ENCODE measurements at places on chromosomes 3 and 15.

DNA sequence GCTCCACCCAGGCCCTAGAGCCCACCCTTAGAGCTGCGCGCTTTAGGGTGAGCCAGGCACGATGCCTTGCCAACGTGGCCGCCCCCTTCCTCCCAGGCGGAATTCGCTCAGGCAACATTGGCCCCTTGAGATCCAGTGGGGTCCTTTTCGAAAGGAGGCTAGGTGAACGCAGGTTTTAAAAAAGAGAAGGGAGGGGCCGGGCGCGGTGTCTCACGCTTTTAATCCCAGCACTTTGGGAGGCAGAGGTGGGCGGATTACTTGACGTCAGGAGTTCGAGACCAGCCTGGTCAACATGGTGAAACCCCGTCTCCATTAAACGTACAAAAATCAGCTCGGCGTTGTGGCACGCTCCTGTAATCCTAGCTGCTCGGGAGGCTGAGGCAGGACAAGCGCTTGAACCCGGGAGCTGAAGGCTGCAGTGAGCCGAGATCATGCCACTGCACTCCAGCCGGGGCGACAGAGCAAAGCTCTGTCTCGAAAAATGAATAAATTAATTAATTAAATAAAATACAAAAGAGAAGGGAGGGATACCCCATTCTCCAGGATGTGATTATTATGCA lies 984 bp upstream of the RPP25 start:
- DNase-seq = no peak

DNA sequence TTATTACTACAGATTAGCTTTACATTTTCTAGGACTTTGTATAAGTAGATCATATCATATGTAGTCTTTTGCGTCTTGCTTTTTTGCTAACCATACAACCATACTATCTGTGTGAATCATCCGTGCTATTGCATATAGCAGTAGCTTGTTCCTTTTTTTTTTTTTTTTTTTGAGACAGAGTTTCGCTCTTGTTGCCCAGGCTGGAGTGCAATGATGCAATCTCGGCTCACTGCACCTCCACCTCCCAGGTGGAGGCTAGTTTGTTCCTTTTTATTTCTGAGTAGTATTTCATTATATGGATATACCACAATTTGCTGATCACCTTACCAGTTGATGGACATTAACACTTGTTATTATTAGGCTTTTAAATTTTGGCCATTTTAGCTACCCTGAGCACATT lies 54.5 kb upstream of the TBL1XR1 start:
- no peak for DNase-seq

DNA sequence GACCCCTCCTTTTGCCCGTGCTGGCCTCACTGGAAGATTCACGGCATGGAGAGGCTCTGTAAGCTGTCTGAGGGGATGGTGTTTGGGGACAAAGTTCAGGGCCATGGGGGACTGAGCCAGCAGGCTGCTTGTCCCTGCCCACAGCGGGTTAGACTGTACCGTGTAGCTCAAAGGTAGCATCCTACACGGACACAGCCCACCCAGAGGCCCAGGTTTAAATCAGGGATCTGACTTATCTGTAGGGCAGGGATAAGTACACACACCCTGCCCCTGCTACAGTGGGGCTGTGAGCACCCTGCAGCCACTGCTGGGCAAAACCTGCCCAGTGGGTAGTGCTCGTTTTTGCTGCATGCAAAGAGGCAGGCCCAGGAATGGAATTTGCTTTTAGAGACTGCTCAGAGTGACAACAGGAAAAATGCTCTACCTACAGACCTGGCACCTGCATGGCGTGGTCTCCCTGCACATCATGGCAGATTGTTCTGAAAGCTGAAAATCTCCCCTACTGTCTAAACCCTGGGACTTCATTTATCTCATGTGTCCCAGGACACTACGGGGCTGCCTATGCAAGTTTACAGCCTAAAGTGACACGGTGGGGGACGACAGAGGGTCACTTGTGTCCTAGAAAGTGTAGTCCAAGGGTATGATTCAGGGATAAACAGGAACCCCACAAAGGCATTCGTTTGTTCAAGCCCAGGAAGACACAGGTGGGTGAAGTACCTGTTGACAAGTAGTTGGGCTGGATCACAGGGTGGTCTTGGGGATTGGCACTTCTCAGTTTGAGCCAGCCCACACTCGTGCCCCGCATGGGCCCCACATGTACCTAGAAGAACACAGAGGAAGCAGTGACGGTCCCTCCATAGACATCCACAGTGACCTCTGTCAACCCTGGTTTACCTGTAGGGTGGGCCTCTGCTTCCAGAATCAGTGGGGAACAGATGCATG lies 27.7 kb downstream of the CHDH start:
- DNase-seq = no peak

DNA sequence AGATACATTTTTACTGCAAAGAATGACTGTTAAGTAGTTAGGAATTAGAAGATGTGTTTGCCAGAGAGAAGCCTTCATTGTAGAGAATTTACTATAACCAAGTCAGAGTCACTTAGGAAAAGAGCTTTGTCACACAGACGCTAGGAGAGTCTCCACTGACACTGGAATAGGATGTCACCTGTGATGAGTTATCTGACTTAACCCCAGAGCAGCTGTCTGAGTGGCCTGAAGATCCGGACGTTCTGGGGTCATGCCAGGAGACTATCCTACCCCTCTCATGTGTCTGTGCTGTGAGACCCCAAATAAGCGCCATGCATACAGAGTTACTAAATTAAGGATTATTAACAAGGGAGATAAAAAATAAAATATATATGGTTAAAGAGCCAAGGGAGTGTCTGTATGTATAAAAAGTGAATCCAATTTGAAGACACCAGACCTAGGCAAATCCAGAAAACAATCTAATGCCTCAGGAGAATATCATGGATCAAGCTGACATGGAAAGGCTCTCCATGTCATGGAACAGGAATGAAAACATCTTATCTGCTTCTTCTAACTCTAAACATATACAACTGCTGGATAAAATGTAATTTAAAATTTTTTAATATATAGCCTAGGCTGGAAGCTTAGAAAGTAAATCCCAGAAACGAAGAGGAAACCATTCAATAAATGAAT lies 43.5 kb downstream of the ITGB5 start:
- DNase-seq = no peak

DNA sequence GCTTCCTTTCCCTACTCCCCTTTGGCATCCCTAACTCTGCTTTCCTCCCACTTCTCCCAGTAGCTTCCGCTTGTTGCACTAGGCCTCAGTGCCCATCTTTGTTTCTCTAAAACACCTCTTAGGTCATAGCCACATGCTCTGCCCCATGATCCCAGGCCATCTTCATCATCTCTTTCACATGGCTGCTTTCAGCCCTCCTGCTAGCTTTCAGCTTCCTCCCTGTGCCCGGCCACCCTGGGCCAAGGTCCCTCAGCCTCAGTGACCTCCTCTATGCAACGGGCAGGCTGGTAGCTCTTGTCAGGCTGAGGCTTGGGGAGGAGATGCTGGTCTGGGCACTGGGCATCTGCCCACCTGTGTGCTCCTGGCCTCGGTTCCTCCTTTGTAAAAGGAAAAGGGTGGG lies 2.3 kb downstream of the PLEKHO2 start:
- no peak for DNase-seq

DNA sequence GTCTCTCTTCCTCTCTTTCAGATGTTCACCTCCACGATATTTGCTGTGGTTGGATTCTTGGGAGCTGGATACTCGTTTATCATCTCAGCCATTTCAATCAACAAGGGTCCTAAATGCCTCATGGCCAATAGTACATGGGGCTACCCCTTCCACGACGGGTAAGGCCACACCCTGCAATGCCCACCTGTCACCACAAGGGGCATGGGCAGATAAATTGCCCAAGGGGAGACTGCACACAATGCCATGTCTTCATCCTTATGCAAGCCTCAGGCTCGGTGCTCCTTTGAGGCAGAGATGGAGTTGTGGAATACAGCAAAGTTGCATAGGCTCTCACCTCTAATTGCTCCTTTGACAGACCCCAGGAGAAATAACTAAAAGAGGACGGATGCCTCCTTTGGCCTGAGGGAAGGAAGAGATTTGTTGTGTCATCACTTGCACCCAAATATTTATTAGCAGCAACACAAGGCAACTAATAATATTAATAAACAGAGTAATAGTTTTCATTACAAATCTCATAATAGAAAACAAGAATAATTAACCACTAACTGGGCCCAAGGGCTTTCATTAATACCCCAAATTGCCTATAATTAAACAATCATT lies 13.2 kb downstream of the TM4SF4 start:
- DNase-seq = no peak

DNA sequence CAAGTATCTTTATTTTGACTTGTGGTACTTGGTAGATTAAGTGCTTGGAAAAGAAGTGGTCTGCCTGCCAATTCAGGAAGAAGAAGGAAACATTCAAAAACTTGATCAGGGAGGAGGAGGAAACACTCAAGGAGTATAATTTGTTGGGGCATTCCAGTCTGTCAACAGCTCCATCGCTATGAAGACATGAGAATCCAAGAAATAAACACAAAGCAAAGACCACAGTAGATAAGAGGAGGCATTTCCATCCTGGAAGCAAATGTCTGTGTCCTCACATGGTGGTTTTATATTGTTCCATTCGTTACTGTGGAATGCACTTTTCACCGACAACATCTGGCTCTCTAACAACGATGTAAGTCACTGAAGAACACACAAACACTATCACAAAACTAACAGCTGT lies 176.1 kb upstream of the FRMD4B start:
- DNase-seq = no peak

GRCh38 chr3:134449277-134449676 lies 36.5 kb downstream of the ANAPC13 start:
- no peak for DNase-seq

DNA sequence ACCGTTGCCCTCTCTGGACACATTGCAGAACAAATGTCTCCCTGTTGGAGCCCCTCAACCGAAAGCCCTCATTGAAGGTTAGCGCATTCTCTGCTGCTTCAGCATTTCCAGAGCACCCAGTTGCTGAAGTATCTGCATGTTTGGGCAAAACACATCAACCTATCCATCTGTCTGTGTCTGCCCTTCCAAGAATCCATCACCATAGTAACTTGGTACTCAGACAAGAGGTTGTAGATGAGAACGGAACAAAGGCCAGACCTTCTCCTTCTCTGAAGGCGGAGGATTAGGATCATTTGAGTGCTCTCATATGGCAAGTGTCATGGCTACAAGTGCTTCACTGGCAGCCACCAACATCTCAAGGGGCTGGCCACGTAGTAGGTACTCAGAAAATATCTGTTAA lies 23.1 kb upstream of the RHO start:
- DNase-seq = no peak

DNA sequence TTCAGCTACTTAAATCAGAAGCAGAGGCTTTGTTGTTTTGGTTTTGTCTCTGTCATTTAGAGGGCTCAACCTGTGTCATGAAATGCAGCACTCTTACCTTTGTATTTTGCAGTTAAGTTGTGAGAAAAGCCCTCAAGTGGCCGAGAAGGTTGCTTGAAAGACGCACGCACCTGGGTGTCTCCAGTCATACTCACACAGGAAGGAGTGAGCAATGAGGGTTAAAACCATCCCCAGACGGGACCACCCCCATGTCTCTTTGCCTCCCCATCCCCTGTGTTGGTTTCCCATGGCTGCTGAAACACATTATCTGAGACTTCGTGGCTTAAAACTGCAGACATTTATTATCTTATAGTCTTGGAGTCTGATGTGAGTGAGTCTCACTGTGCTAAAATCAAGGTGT lies 376.1 kb upstream of the CFAP20DC start:
- DNase-seq = no peak

- DNase-seq = no peak
These were observed 9.7 kb downstream of the TPM1 start for GRCh38 chr15:63052077-63052841.

DNA sequence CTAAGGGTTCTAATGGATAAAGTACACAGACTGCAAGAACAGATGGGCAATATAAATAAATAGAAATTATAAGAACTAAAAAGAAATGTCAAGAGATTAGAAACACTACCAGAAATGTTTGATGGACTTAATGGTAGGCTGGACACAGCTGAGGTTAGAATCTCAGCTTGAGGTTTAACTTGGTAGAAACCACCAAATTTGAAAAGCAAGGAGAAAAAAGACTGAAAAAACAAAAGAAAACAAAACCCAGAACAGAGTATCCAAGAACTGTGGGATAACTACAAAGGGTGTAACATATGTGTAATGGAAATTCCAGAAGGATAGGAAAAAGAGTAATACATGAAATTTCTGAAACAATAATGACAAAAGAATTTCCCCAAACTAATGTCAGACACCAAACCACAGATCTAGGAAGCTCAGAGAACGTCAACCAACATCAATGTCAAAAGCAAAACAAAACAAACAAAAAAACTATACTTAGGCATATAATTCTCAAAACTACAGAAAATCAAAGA lies 35.0 kb downstream of the RFX7 start:
- no peak for DNase-seq

DNA sequence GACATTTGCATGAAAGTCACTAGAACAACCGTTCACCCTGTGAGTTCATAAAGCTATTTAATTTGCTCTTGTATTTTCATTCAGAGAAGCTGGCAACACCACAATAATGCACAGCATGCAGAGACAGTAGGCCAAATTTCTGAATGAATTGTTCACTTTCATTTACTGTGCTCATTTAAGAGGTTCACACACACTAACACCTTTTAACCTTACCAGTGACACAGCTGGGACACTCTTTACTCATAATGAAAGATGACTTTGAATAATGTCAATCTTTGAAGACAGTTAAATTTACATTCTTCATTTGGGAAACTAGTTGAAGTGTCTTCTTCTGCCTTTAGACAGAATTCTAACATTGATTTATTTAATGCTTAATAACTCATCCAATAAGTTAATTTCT lies 95.7 kb downstream of the ROBO1 start:
- DNase-seq = no peak

DNA sequence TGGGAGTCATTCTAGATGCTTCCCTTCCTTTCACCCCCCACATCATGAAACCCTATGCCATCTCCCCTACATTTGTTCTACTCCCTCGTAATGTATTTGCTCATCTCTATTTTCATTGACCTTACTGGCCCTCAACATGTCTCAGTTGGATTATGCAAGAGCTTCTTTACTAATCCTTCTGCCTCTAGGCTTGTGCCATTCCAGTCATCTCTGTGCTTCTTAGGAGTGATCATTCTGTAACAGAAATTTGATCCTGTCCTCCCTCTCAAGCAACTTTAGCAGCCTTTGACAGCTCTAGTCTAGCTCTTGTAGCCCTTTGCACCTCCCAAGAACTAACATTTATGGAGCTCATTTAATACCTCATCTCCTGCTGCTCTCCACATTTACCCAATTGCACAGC lies 64.7 kb downstream of the ISL2 start:
- DNase-seq = no peak

- peak; percentile 29 for DNase-seq
These were observed 598 bp upstream of the SFMBT1 start for GRCh38 chr3:53046171-53047170.

DNA sequence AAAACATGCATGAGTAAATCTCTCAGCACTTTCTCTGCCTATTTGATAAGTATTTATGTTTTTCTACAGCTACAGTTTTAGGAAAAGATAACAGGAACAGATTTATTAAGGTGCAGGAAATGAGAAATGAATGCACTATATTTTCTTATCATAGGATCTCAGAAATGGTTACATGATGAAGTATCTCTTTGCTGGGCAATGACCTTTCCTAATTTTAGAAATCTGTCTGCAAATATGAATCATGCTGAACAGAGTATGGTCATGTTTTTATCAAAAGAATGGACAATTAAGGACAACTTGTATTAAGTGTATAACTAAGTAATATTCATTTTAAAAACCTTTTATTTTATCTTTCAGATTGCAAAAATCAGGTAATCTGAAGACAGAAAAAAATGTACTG lies 53.8 kb upstream of the SPPL2A start:
- no peak for DNase-seq
